ENCODE measurements at places on chromosomes 3 and 15.
A peak's percentile ranks its signal among the peaks of the same experiment; 100 is the strongest.

DNA sequence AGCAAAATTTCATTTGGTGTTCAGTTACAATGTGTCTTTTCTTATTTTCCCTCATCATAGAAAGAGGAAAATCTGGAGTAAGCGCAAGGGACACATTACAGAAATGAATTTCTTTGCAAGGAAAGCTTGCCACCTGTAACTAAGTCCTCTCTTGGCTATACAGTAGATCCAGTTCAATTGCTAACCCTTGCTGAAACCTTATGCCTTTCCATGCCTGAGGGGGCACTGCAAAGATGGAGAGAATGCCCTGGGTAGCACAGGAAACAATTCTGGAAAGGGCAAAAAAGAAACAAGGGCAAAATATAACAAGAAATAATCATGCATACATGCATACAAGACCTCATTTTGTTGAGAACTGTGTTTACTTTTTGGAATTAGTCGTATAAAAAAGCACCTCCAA, 4.3 kb downstream of the CADM2 start:
- no peak overlapping the region for H3K27ac ChIP-seq
- DNase-seq = no peak
- no peaks in the 10 kb centered on the region for H3K27me3 ChIP-seq
- H3K4me1 ChIP-seq = peaks cover 1% of the 10 kb centered on the region

- peak; percentile 35 for DNase-seq
- H3K4me1 ChIP-seq = no peaks in the 10 kb centered on the region
- no peak overlapping the region for H3K4me3 ChIP-seq
- H3K27me3 ChIP-seq = no peaks in the 10 kb centered on the region
- no peak overlapping the region for H3K27ac ChIP-seq
- H3K36me3 ChIP-seq = no peaks in the 10 kb centered on the region
These were observed 659.3 kb upstream of the ARRDC4 start for GRCh38 chr15:97301166-97301565.

GRCh38 chr3:170211668-170212067, 10.6 kb upstream of the PRKCI start:
- H3K4me1 ChIP-seq = no peaks in the 10 kb centered on the region
- H3K27me3 ChIP-seq = no peaks in the 10 kb centered on the region
- no peak overlapping the region for H3K4me3 ChIP-seq
- peaks cover 6% of the 10 kb centered on the region for H3K36me3 ChIP-seq

GRCh38 chr3:136805795-136806194, 13.1 kb upstream of the SLC35G2 start:
- no peak for DNase-seq
- no peak overlapping the region for H3K27ac ChIP-seq
- no peaks in the 10 kb centered on the region for H3K27me3 ChIP-seq
- H3K4me1 ChIP-seq = no peaks in the 10 kb centered on the region
- no peaks in the 10 kb centered on the region for H3K36me3 ChIP-seq

- H3K4me1 ChIP-seq = no peaks in the 10 kb centered on the region
- peak; percentile 93 for DNase-seq
- H3K4me3 ChIP-seq = peak within 1 kb of the TSS; percentile 97
- peaks cover 5% of the 10 kb centered on the region for H3K27me3 ChIP-seq
These were observed at the start of gene SPSB4 for GRCh38 chr3:141050576-141051442. SPSB4 (plus strand) TSS chr3:141051347; CDS start chr3:141066105, 14,758 bp downstream.

- H3K27ac ChIP-seq = no peak overlapping the region
- no peaks in the 10 kb centered on the region for H3K27me3 ChIP-seq
- DNase-seq = no peak
These were observed 189.9 kb downstream of the AKAP13 start for GRCh38 chr15:85570336-85570735.

- no peak overlapping the region for H3K27ac ChIP-seq
- no peak for DNase-seq
- H3K36me3 ChIP-seq = no peaks in the 10 kb centered on the region
- no peaks in the 10 kb centered on the region for H3K4me1 ChIP-seq
- H3K4me3 ChIP-seq = no peak overlapping the region
These were observed 23.2 kb upstream of the GNB4 start for GRCh38 chr3:179474480-179474879.

DNA sequence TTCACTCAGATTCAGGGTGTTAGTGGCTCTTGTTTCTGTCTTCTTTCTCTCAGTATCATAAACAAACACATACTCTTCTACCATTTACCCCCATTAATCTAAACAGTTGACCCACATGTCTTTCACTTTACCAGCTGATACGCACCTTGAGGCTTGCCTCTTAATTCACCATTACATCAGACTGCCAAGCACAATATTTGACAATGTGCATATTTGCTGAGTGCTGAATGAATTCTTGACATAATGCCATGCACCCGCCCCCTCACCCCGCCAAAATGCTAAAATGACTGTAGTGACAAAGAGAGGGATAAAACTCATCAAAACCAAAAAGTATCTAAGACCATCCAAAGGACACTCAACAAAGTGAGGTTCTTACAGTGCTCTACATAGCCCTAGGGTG, 57.4 kb downstream of the NGLY1 start:
- H3K27me3 ChIP-seq = no peaks in the 10 kb centered on the region
- no peaks in the 10 kb centered on the region for H3K4me1 ChIP-seq
- H3K36me3 ChIP-seq = no peaks in the 10 kb centered on the region

DNA sequence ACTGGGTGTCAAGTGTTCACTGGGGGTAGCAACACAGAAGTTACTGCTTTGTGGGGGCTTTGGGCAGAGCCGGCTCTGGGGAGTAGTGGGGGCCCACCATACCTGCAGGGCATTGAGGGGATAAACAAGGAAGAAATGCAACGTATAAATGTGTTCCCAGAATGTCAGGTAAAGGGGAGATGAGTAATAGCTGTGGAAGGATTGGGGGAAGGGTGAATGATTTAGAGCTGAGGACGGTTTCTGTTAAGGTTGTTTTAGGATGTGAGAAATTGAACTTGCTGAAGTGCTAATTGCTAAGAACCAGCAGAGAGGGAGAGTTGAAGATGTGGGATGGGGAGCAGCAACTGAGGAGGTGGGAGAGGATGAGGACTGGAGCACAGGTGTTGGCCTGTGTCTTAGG, 10.7 kb downstream of the SCG5 start:
- no peak overlapping the region for H3K4me3 ChIP-seq
- peaks cover 8% of the 10 kb centered on the region for H3K36me3 ChIP-seq
- H3K4me1 ChIP-seq = no peaks in the 10 kb centered on the region
- H3K27ac ChIP-seq = no peak overlapping the region
- DNase-seq = no peak
- H3K27me3 ChIP-seq = no peaks in the 10 kb centered on the region

DNA sequence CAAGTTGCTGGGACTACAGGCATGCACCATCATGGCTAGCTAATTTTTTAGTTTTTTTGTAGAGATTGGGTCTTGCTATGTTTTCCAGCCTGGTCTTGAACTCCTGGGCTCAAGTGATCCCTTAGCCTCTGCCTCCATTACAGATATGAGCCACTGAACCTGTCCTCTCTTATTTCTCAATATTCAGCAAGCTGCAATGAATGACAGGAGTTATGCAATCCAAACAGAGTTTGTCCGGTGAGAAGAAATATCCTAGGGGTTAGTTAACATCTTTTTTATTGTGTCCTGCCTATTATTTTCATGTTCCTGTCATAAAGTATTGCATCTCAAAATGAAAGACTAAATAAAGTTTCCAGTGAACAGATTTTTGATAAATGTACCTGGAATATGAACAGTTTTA, 1161.4 kb downstream of the OTOL1 start:
- H3K27ac ChIP-seq = no peak overlapping the region
- H3K36me3 ChIP-seq = peaks cover 2% of the 10 kb centered on the region
- H3K4me3 ChIP-seq = no peak overlapping the region
- no peaks in the 10 kb centered on the region for H3K4me1 ChIP-seq
- H3K27me3 ChIP-seq = no peaks in the 10 kb centered on the region

GRCh38 chr15:66943456-66944095, 121.8 kb upstream of the SMAD3 start:
- H3K27ac ChIP-seq = no peak overlapping the region
- H3K27me3 ChIP-seq = no peaks in the 10 kb centered on the region
- no peak for DNase-seq
- no peaks in the 10 kb centered on the region for H3K36me3 ChIP-seq

DNA sequence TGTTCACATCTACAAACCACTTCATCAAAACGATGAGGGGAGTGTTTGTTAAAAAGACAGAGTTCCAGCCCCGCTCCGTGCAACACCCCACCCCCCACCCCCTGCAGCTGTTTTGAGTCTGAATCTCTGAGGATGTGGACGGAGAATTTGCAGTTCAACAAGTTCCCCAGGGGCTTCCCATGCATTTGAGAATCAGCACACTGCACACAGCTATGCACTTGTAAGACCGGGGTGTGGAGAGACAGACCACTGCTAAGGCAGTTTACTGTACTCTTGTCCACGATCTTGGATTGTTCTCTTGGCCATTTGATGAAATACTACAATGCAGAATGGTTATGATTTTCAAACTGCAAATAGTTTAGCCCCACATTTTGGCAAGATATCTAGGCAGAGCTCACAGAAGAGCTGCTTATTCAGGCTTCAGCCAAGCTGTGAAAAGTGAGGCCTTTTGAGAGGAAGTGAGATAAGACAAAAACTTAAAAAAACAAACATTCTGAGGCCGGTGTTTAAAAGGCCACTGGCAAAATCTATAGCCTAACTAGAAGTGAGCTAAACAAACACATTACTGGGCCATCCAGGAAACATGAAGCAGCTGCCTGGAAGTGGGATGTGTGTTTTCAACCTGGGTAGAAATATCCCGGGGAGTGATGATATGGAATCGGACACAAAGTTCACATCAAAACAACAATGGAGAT, 308.2 kb upstream of the ADAMTS9 start:
- no peak for DNase-seq
- H3K36me3 ChIP-seq = no peaks in the 10 kb centered on the region
- peaks cover 16% of the 10 kb centered on the region for H3K4me1 ChIP-seq
- no peak overlapping the region for H3K27ac ChIP-seq
- no peaks in the 10 kb centered on the region for H3K27me3 ChIP-seq

DNA sequence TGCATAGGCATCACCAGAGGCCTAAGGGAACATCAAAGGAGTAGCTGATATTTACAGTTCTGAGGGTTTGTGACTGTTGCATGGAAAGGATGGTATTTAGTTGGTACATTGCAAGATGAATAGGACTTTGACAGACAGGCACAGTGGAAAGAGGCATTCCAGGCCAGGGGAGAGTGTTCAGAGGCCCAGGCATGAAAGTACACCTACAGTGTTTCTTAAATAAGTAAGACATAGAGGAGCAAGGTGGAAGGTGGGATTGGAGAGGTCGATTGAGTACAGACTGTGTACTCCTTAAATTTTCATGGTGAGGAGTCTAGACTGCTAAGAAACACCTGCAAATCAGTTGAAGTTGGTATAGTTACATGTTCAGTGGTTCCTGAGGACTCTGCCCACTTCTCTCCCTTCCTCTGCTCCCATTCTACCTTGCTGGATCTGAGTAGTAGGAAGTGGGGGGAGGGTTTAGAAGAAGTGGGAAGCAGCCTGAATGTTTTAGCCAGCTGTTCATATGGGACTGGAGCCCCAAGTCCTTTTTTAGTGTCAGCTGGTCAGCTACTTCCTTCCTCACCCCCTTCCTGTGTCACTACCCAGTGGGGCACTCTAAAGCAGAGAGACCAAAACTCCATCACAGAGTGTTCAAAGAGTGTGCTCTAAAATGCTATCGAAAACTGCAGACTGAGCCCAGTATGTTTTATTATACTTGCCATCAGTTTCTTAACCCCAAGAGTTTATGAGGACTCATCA, 14.0 kb downstream of the KLHL18 start:
- H3K4me3 ChIP-seq = no peak overlapping the region
- H3K27ac ChIP-seq = no peak overlapping the region

DNA sequence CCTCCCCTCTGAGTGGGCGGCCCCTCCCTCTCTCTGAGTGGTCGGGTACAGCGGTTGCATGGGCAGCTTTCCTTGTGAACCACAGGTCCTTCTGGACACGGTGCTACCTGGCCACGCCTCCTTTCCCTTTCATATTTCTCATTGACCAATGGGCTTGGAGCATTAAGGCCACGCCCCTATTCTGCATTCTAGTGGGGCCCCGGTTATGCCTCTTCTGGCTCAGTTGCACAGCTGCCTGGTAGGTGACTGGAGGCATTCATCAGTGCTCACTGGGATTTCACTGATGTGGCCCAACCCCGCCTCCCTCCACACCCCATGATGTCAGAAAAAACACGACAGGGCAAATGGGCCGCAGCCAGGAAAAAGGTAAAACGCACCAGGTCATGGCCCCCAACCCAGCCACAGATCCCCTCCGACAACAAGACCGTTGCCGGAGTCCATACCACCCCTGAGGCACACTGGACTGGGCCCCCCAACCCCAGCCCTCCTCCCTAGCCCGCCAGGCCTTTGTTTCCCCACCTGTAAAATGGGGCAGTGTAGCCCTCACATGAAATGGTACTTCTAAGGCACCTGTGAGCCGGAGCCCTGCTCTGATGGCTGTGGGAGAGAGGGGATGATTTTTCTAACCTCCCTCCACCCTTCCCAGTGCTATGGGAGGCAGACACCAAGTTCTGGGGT, 26.3 kb downstream of the NGRN start:
- no peak overlapping the region for H3K4me3 ChIP-seq
- H3K36me3 ChIP-seq = no peaks in the 10 kb centered on the region

GRCh38 chr15:42034628-42035434, 14.0 kb upstream of the PLA2G4E start:
- no peaks in the 10 kb centered on the region for H3K36me3 ChIP-seq
- peak overlapping the region; percentile 11 for H3K27ac ChIP-seq
- H3K4me3 ChIP-seq = no peak overlapping the region
- peaks cover 9% of the 10 kb centered on the region for H3K4me1 ChIP-seq
- no peak for DNase-seq
